NCI-H510A treated with DMSO at 0.1 percent for 48 hours (cell line): ENCODE measurements at places on chromosomes 13 and 19.

GRCh38 chr19:17784201-17785008 lies 10.5 kb upstream of the B3GNT3 start:
- DNase-seq, result peak; percentile 66

DNA sequence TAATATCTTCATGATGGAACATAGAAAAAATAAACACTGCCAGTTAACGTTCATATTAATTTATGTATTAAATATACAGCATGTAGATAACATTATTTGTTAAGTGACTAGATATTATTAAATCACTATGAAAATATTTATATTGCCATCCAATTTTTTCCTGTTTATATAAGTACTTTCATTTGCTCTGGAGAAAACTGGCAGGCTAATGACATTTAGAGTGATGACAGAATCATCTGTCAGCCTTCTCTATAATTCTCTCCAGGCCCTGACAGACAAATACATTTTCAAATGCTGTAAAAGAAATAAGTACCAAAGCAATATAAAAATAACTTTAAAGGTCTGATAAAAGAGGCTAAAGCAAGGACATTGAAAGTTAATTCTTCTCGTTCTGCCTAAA lies 2556.7 kb upstream of the PCDH20 start:
- DNase-seq, result no peak

GRCh38 chr19:9431475-9431874 lies 3.9 kb downstream of the ZNF266 start:
- no peak for DNase-seq

GRCh38 chr13:62537593-62537992 lies 1121.9 kb upstream of the PCDH20 start:
- no peak for DNase-seq
